ENCODE measurements at places on chromosomes 16 and 17.

GRCh38 chr16:35841632-35842031, 2382.2 kb downstream of the TP53TG3F start:
- DNase-seq = no peak

DNA sequence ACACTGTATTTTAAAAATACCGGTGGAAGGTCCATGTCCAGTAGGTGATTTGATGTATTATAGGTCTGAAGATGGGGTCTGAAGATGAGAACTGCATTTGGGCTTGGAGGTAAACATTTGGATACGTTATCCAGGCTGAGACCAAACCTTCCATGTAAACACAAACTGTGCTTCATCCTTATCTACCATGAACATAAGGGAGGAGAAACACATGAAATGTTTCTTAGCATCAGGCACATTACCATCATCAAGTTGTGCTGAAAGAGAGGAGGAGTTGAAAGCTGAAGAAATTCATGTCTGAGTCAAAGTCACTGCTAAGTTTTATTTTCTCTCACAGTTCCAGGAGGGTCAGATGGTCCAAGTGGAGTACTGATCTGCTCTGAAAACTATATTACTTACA, 11.4 kb downstream of the SF3B3 start:
- DNase-seq = no peak

- peak; percentile 40 for DNase-seq
These were observed at the start of gene SLFN12 for GRCh38 chr17:35432176-35433074. Gene SLFN12, minus strand, starts transcription at chr17:35432500. Its CDS starts 9,472 bp downstream, at chr17:35423028.

- DNase-seq = no peak
These were observed 456.6 kb upstream of the DYNLRB2 start for GRCh38 chr16:80084163-80084562.

GRCh38 chr16:78524066-78524595, 424.7 kb downstream of the WWOX start:
- no peak for DNase-seq

DNA sequence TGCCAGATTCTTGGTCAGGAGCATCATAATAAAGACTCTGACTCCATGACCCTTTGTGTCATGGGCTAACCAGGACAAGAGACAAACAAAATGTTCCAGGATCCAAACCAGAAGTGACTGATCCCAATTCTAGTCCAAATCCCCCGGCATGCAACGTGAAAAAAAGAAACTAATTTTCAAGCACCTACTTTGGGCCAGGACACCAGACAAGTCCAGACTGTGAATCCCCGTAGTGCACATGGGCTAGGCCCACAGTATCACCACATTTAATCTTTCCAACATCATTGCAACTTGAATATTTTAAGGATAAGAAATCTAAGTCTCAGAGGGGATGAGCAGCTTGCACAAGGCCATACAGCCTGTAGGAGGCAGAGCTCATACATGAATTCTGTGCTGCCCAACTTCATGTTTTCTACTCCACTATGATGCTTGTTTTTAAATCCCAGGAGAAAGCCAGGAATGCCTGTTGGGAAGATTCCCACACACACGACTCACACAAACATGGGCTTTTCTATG, 365.7 kb downstream of the NPIPA8 start:
- no peak for DNase-seq

DNA sequence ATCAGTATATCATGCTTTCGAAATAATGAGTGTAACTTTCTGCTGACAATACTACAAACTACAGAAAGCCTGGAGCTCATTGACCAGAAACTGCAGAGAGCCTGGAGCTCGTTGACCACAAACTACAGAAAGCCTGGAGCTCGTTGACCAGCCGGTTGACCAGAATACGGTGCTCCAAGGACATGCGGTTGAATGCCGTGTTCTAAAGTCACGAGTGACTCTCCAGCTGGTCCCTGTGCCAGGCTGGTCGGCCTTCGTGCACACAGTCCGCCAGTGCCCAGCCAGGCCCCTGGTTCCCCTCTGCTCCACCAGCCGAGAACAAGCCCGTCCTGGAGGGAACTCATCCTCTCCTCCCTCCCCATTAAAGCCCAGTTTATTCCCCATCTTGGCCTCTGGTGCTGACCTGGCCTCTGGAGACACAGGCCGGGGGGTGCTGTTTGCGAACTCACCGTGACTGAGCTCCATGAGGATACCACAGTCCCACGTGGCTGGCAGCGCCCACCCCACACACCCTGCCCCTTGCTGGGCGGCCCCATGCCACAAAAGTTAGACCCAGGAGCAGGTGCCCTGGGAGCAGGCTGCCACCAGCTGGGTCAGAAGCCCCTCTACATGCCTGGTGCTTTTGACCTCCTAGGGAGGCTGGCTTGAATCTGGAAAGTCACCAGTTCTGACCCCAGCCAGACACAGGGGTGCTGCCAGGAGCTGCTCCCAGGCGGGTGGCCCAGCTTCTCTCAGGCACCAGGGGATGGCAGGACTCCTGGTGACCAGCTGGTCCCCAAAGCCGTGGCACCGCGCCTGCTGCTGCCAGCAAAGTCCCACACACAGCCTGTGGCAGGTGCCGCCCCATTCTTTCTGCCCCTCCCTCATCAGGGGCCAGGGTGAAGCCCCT, 15.5 kb upstream of the CDH15 start:
- no peak for DNase-seq

DNA sequence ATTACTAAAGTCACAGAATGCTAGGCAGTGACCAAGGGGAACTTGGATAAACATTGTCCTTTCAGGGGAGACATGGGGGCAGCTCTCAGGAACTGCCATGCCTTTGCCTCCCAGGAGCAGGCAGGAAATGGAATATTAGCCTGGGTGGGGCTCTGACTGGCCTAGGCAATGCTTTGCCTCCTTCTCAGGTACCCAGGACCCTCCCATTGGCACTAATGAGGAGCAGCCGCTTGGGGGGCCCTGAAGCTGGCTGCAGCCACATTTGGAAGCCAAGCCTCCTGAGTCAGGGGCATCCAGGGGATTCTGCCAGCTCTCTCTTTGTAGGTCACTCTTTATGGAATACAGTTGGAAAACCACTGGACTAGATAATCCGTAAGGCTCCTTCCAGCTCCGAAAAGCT, 5.5 kb downstream of the CPSF4L start:
- no peak for DNase-seq

DNA sequence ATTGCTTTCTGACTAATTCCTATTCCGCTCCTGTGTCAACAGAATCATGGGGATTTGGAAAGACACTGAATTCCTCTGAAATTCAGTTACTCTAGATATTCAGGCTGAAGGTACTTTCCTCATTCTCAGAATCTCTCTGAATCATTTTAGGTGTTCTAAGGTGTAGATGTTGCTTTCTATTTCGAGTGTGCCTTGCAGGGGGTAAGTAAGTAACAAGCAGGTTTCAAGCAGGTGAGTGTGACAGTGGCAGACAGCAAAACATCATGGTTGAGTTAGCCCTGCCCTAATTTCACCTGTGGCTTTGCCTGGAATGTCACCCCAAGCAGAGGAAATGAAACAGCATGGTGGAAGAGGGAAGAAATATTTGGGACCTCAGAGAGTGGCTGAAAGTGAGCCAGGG, 75.1 kb downstream of the SHISA9 start:
- no peak for DNase-seq

GRCh38 chr17:42273474-42274252, 2.5 kb downstream of the STAT5B start:
- DNase-seq = no peak

- DNase-seq = no peak
These were observed 20.5 kb downstream of the EIF4A3 start for GRCh38 chr17:80126449-80126715.

DNA sequence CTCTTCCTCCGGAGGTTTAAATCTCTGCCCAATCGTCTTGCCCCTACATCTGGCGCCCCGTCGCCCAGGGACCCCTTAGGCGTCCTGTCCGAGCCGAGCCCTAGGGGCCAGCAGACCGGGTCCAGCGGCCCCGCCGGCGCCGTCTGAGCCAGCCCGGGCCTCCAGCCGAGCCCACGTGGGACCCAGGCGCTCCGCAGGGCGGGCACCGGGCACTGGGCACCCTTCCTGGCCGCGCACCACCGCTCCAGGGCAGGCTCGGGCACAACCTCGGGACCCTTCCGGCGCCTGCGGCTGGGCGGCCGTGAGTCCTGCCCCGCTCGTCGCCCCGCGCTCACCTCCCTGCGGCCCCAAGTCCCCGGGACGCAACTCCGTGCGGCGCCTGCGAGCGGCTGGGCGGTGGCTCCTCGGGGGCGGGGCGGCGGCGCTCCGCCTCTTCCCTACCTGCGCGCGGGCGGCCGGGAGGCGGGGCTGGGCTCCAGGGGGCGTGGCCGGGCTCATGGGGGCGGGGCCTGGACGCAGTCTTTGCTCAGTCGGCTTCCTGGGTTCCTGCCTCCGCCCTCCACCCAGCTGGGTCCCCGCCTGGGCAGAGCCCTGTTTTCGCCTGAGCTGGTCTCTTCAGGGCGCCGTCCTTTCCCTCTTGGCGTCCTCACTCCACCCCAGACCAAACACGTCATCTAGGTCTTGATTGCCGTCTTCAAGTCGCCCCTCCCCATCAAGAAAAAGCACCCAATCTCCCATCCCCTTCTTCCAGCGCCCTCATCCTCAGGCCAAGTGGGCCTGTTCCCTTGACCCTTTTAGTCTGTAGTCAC, at the start of gene RHBDF2:
Gene RHBDF2, minus strand, starts transcription at position 406 of the 809 bp plus-strand sequence. CDS start 19,899 bp downstream, outside the sequence.
- peak; percentile 95 for DNase-seq

GRCh38 chr17:4708436-4708835, 2.0 kb upstream of the ARRB2 start:
- peak; percentile 50 for DNase-seq

- peak; percentile 98 for DNase-seq
These were observed 7.9 kb downstream of the PNPO start for GRCh38 chr17:47949197-47949759.

DNA sequence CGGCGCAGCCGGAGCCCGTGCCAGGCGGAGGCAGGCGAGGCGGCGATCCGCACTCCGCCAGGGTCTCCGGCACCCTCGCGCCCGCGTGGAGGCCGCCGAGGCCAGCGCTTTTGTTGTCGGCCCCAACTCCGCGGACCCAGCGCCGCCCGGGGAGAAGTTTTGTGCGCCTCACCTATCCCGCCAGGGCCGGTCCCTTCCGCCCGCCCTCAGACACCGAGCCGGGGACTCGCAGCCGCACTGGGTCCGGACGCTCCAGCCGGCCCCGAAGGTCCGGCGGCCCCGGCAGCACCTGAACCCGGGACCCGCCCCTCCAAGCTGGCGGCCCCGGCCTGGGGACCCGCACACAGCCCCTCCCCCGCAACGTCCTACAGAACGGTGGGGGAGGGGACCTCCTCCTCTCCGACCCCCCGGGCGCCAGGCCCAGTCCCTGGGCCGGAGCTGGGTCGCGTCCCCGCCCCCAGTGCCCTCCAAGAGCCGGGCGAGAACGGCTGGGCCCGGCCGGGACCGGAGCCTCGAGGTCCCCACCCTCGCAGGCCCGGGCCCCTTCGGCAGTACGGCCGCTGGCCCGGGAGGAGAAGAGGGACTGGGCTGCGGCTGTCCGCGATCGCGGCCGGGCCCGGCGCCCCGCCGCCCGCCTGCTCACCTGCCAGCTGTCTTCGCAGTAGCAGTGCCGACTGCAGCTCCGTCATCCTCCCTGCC, 698 bp downstream of the UBE2G1 start:
- peak; percentile 60 for DNase-seq

DNA sequence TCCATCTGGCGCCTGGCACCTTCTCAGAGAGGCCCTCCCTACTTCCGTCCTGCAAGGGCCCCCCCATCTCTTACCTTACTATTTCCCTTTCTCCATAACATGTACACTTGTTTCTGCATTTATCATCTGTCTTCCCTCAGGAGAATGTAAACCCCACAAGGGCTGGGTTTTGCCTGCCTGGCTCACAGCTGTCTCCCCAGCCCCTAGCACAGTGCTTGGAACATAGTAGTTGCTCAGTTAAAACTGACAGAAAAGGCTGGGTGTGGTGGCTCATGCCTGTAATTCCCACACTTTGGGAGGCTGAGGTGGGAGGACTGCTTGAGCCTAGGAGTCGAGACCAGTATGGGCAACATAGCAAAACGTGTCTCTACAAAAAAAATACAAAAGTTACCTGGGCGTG, 5.7 kb upstream of the SNN start:
- no peak for DNase-seq

GRCh38 chr16:1430759-1431496, at the start of gene PERCC1:
Gene PERCC1, plus strand, starts transcription at chr16:1431078. Its CDS starts 1,516 bp downstream, at chr16:1432594.
- DNase-seq = no peak

DNA sequence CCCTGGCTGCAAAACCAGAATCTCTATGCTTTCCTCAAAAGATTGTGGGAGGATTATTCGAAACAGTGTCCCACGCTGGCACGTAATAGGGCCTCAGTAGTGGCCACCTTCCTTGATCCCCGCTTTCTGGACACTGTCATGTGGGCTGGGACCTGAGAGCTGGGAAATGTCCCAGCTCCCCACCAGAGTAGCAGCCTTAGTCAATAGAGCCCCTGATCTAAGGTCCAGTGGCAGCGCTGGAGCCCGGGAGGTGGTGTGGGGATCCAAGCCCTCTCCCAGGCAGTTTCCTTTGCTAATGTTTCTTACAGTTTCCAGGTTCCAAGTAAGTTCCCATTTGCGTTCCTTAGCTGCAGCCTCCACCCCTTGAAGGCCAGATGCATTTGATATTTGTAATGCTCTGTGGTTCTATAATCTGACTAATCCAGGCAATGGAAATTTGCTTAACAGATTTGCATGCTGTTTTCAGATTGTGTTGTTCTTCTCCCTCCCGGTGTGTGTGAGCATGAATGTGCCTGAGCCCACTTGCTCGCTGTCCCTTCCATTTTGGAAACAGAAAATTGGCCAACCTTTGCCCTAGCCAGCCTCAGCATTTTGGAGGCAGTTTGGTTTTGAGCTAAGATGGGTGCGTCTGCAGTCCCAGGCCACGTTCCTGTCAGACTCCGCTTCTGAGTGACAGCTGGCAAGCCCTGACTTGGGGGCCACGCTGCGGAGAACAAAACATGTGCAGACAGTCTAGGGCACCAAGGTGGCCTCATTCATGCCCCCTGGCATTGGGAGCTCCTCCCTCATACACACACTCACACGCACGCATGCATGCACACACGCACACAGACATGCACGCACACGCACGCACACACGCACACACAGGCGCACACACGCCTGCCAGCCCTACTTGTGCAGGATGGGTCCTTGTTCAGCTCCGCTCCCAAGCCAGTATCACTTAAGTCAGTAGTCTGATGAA, 69.4 kb downstream of the CCDC182 start:
- DNase-seq = no peak

DNA sequence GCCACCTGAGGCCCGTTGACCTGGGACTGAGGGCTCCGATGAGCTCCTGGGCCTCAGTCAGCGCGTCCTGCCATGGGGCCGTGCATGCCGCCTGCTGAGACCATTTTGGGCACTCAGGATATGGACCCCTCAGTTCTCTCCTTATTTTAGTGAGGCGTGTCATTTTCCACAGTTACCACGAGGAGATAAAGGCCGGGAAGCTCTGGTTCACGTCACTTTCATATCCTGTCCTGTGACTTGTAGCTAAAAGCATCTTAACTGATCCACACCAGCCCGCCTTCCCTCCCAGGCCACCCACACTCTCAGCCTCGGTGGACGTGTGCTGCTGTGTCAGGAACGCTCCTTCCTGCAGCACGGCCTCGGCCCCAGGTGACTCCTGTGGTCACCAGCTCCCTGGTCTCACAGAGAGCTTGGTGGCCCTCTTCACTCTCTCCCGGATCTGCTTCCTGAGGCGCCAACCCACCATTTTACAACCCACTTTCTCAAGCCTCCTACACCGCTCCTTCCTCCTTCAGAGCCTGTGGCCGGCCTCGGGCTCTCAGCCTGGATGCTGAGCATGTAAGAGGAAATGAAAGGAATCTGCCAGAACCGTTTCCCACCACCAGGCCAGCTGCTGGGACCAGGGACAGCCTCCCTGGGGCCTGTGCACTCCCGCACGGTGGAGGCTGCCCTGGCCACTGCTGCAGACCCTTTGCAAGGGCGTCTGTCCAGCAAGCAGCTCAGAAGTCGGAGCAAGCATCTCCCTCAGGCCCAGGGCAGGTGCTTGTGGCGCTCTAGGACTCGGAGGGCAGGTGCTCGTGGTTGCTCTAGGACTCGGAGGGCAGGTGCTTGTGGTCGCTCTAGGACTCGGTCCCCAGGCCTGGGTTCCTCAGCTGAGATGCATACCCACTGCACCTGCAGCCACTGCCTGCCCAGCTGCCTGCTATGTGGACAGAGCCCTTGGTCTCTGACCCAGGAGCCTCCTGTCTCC, 23.9 kb upstream of the FASN start:
- DNase-seq = no peak

All from WTC11 (cell line).